ENCODE measurements at places on chromosomes 3 and 15. TPM values are rescaled to one million over a fixed set of nuclear protein-coding genes. Genes with fewer than 3 reads are reported as not detected.

Gene RTP3
- total RNA-seq: not detected

Gene GLDN
- total RNA-seq: 0.18 TPM

Gene BFSP2
- not detected for total RNA-seq

DNA sequence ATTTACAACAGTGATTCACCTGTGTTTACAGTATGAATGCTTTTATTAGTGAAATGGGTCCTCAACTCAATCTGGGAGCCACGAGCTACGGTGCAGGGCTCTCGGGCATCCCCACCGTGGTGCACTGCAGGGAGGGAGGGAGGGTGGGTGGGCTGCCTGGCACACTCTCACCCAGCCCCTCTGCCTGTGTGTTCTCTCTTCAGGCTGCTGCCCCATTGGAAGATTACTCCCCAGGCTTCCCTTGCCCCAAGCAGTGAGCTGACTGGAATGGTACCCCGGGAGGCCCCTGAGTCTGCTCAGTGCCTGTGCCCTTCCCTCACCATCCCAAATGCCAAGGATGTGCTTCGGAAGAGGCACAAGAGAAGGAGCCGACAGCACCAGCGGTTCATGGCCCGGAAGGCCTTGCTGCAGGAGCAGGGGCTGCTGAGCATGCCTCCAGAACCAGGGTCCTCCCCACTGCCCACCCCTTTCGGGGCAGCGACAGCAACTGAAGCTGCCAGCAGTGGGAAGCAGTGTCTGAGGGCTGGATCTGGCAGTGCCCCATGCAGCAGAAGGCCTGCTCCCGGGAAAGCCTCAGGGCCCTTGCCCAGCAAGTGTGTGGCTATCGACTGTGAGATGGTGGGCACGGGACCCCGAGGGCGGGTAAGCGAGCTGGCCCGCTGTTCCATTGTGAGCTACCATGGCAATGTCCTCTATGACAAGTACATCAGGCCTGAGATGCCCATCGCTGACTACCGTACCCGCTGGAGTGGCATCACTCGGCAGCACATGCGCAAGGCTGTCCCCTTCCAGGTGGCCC lies 5.0 kb downstream of the AEN start:
- H3K27ac ChIP-seq: no peak overlapping the region
- no peak overlapping the region for H3K4me3 ChIP-seq
- DNase-seq: no peak
- H3K27me3 ChIP-seq: no peaks in the 10 kb centered on the region

GRCh38 chr3:44415421-44415820 lies 62.0 kb downstream of the ZNF445 start:
- H3K27me3 ChIP-seq: no peaks in the 10 kb centered on the region
- H3K4me3 ChIP-seq: no peak overlapping the region
- H3K36me3 ChIP-seq: no peaks in the 10 kb centered on the region
- no peaks in the 10 kb centered on the region for H3K4me1 ChIP-seq

Measured in progenitor cell of endocrine pancreas (in vitro differentiated cells).